Lung (tissue), 17 donors: ENCODE measurements at places on chromosomes 1 and 21. TPM values are rescaled to one million over a fixed set of nuclear protein-coding genes. Genes with fewer than 3 reads are reported as not detected.

Gene DNM3
- total RNA-seq: 16.3 TPM

Gene PROX1
- 10.1 TPM for total RNA-seq

Gene PADI2
- 4.6 TPM for total RNA-seq

Gene TFF3
- total RNA-seq: 23.9 TPM

DNA sequence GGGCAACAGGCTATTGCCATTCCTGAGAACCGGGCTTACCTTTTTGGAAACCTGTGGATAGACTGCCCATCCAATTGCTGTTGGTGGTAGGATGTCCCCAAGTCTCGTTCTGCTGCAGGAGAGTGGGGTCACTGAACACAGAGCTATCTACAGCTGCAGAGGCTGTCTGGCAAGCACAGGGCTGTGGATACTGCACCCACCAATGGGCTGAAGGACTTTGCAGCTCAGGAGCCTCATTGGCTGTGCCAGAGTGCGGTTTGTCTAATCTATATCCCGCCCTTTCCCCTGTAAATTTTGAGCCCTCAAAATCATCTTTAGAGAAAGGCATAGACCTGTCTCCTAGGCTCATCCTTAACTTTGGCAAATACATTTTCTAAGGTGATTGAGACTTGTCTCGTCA is 15.3 kb downstream of the RNF187 start:
- H3K36me3 ChIP-seq: peaks cover 3% of the 10 kb centered on the region
- H3K4me1 ChIP-seq: peaks cover 3% of the 10 kb centered on the region
- H3K4me3 ChIP-seq: no peak overlapping the region
- no peak overlapping the region for H3K27ac ChIP-seq
- no peak for DNase-seq

- H3K4me1 ChIP-seq: peaks cover 44% of the 10 kb centered on the region
- H3K36me3 ChIP-seq: no peaks in the 10 kb centered on the region
- DNase-seq: no peak
- no peak overlapping the region for H3K4me3 ChIP-seq
These were observed 94.9 kb downstream of the MRPL37 start for GRCh38 chr1:54294887-54295286.

DNA sequence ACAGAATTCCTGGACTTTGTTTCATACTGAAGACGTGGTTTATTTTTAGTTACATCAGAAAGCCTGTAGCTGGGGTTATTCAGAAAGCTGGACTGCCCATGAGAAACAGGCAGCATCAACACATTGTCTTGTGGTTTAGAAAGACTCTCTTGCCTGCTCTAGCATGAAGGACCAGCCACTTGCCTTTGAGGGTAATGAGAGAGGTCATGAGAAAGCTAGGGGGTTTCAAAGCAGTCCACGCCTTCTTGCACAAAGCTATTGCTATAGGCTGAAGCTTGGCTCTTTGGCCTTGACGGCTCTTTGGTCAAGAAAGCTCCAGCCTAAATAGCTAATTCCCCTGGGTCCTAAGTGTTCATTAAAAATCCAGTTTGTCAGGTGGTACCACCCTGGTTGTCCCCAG is 208.1 kb downstream of the PRDM2 start:
- H3K36me3 ChIP-seq: no peaks in the 10 kb centered on the region
- no peaks in the 10 kb centered on the region for H3K4me1 ChIP-seq
- H3K27ac ChIP-seq: no peak overlapping the region

- no peak overlapping the region for H3K4me3 ChIP-seq
- no peaks in the 10 kb centered on the region for H3K36me3 ChIP-seq
- DNase-seq: no peak
- peaks cover 21% of the 10 kb centered on the region for H3K4me1 ChIP-seq
- no peaks in the 10 kb centered on the region for H3K27me3 ChIP-seq
These were observed 3.9 kb downstream of the CELA2B start for GRCh38 chr1:15479654-15480347.

DNA sequence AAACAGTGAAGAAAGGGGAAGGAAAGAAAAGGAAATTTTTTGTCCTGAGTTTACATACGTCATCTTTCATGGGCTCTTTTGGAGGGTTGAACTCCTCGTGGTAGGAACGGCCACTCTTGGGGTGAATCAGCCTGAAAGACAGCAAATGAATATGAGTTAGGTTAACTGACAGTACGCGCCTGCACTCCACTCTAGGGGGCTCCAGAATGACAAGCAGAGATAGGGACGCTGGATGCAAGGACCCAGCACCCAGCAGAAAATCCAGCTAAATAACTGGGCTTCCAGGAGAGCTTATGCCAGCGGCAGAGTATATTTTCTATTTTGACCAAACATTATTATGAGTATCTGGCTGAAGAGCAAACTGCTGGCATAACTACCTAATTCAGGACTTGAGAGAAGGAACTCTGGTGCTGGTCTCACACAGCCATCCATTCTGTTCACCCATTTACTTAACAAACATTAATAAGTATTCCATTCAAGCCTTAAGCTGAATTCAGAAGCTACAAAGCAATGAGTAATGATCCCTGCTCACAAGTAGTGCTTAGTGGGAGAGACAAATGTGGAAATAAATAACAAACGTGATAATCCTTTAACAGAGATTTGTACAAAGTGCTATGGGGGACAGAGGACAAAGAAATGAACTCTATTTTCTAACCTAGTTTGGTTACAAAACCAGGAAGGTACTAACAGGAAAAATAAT is 22.1 kb downstream of the AK2 start:
- H3K4me1 ChIP-seq: no peaks in the 10 kb centered on the region
- no peak overlapping the region for H3K27ac ChIP-seq
- no peaks in the 10 kb centered on the region for H3K27me3 ChIP-seq
- H3K36me3 ChIP-seq: peaks cover 46% of the 10 kb centered on the region

- no peak for DNase-seq
- no peak overlapping the region for H3K27ac ChIP-seq
- peaks cover 7% of the 10 kb centered on the region for H3K4me1 ChIP-seq
These were observed 200.5 kb upstream of the RUNX1 start for GRCh38 chr21:35249636-35250035.

DNA sequence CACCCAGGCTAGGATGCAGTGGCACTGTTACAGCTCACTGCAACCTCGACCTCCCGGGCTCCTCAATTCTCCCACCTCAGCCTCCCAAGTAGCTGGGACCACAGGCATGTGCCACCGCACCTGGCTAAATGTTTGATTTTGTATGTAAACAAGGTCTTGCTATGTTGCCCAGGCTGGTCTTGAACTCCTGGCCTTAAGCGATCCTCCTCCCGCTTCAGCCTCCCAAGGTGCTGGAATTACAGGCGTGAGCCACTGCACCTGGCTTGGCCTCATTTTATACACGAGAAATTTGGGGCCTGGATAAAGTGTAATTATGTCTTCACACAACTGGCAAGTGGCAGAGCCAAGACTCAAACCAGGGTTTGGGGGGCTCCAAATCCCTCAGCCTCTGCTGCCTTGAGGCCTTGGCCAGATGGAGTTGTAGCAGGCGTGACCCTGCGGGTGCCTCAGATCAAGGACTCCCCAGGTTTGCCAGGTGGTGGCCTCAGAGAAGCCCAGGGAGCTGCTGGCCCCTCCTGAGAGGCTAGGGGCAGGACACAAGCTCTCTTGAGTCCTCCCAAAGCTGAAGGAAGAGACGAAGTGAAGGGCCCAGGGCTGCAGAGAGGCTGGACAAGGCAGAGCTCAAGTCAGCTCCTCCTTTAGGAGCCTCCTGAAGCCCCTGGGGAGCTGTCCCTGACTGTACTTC is 61.7 kb downstream of the MDM4 start:
- H3K36me3 ChIP-seq: no peaks in the 10 kb centered on the region
- no peak overlapping the region for H3K4me3 ChIP-seq
- H3K27ac ChIP-seq: no peak overlapping the region

DNA sequence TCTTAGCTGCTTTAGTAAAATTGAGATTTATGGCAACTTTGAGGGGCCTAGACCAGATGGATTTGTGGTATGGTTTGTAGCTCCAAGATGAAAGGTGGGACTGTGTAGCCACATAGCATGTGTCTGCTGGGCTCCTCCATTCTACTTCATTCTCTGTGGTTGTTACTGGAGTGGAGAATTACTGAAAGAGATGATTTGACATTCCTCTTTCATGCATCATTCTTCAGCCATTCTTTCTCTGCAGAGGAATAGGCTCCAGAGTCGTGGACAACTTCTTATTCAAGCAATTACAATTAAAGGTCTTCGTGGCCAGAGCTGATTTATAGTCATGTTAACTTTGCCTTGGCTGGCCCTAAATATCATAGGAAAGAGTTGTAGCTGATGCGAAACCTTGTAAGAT is 328.9 kb downstream of the PAPPA2 start:
- H3K4me3 ChIP-seq: no peak overlapping the region
- no peak for DNase-seq
- no peaks in the 10 kb centered on the region for H3K27me3 ChIP-seq
- H3K27ac ChIP-seq: no peak overlapping the region
- no peaks in the 10 kb centered on the region for H3K4me1 ChIP-seq
- no peaks in the 10 kb centered on the region for H3K36me3 ChIP-seq

DNA sequence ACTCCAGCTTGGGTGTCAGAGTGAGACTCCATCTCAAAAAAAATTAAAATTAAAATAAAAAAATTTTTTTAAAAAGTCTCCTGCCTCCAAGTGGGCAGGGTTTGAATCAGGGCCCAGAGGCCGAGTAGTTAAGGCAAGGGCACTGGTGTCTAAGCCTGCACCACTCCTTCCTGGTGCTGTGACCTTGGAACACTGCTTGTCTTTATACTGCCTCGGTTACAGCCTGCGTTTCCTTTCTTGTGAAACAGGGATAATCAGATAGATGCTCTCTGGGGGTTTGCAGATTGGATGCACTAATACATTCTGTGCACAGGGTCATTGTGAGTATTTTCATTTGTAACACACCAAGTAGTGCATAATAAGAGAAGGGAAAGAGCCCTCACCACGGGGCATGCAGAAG is 58.4 kb upstream of the EFHD2 start:
- no peaks in the 10 kb centered on the region for H3K27me3 ChIP-seq
- DNase-seq: no peak
- H3K4me1 ChIP-seq: no peaks in the 10 kb centered on the region
- no peaks in the 10 kb centered on the region for H3K36me3 ChIP-seq
- H3K27ac ChIP-seq: no peak overlapping the region

GRCh38 chr1:115925467-115925866 is 50.8 kb upstream of the SLC22A15 start:
- H3K36me3 ChIP-seq: no peaks in the 10 kb centered on the region
- H3K27ac ChIP-seq: no peak overlapping the region
- peaks cover 11% of the 10 kb centered on the region for H3K4me1 ChIP-seq
- DNase-seq: no peak
- no peaks in the 10 kb centered on the region for H3K27me3 ChIP-seq
